Midbrain (tissue), 1 donor: ENCODE measurements at places on chromosomes 3 and 15.

GRCh38 chr3:128996200-128996599, 2.3 kb upstream of the CFAP92 start:
- DNase-seq, result no peak

GRCh38 chr15:33565094-33565493, 254.3 kb downstream of the RYR3 start:
- DNase-seq, result no peak

GRCh38 chr3:133568294-133569014, 5.0 kb upstream of the CDV3 start:
- no peak for DNase-seq

- no peak for DNase-seq
These were observed 60.7 kb downstream of the BDH1 start for GRCh38 chr3:197495059-197495455.

DNA sequence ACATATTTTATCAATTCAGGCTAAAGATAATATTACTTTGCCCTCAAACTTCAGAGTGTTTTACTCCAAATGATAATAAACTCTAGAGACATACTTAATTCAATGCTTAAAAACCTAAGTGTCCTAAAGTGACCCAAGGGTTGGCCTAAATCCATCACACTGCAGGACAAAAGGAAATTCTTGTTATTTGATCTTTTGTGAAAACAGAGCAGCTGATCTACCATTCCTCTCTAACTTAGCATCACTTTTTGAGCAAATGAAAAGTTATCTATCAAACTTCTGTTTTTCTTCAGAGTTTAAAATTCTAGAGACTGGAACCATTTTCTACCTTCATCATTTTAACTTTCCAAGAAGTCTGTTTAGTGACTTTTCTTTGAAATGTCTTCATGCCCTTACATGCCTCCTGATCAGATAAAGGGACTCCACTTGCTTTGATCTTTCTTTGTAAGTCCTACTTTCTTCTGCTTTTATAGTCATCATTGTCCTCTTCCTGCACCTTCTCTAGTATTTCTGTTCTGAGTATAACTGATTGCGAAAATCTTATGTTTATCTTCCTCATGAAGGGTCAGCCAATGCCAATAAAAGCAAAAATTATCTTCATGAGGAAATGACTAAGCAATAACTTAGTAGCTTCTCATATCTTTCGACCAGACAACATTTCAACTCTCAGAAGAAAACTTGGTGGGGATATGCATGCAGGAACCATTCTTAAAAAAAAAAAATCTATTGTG, 378.7 kb upstream of the TGFBR2 start:
- DNase-seq, result no peak

DNA sequence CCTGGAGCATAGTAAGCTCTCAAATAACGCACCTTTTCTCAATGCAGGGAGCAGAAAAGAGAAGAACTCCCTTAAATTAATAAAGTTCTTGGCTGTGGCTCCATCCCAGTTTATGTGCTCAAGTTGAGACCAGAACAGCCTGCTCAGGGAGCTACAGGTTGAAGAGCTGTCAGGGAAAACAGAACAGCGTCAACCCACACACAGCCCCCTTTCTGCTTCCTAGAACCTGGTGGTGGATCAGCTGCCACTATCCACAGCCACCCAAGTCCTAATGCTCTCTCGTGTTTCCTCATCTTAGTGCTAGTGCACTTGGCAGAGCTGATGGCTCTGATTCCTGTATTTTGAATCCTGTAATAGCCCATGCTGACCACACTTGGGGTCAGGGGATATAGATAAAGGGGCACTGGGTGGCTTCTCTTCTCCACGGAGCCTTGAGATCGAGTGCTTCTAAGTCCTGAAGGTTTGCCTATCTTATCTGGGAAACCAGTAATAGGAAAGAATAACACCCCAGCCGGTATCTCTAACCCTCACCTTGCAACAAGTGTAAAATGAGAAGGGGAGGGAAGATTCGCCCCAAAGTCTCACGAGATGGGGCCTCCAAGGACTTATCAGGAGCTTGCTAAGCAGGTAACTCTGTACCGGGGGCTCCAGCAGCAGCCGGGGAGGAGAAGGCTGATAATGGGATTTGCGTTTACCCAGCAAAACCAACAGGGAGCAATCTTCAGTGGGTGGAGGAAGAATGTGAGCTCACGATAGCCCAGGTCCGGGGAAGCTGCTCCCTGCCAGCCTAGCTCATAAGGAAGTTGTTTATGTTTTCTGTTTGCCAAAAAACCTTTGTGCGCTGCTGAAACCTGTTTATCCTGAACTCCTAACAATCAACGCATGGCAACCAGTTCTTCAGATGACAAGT, 136.2 kb upstream of the ICE2 start:
- no peak for DNase-seq

DNA sequence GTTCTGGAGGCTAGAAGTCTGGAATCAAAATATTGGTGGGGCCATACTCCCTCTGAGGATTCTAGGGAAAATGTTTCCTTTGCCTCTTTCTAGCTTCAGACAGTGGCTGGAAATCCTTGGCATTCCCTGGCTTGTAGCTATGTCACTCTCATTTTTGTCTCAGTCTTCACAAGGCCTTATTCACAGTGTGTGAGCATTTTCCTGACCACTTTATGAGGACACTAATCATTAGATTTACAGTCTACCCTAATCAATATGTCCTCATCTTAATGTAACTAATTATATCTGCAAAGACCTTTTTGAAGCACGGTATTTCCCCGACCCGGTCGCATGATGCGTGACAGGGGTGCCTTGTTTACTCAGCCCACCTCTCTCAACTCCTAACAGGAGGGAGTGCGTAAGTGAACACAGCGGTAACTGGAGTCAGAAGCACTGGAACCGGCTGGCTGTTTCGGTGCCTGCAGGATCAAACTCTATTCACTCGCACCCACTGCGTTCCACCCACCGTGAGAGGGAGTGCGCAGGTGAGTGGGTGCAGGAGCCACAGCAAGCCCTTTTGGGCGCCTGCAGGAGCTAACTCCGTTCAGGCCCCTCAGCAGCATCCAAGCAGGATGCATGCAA, 155.0 kb downstream of the EPHA3 start:
- no peak for DNase-seq

- DNase-seq, result no peak
These were observed 109.9 kb downstream of the TLE3 start for GRCh38 chr15:69987492-69988489.

DNA sequence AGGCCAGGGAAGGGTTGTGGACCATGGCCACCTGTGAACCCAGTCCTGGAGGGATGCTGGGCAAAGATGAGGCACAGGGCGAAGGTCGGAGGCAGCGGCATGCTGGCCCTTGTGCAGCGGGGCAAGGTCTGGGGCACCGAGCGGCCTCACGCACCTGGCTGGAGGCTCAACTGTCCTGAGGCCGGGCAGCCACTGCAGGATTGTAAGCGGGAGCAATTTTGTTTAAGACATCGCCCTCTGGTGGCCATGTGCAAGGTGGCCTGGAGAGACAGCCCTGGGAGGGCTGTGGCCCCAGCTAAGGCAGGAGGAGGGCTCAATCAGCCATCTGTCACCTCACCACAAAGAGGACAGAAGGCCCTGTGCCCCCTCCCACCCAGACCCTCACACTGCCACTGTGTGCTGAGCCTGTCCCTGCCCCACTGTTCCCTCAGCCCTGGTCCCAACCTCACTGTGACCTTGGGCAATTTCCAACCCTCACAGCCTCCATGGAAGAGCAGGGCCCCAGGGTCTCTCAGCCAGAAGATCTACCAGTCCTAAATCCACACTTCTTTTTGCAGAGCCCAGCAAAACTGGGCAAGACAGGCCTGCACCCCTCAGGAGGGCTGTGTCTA, 46.2 kb downstream of the TPRA1 start:
- DNase-seq, result peak; percentile 68
